ENCODE measurements at places on chromosomes 3 and 15.

DNA sequence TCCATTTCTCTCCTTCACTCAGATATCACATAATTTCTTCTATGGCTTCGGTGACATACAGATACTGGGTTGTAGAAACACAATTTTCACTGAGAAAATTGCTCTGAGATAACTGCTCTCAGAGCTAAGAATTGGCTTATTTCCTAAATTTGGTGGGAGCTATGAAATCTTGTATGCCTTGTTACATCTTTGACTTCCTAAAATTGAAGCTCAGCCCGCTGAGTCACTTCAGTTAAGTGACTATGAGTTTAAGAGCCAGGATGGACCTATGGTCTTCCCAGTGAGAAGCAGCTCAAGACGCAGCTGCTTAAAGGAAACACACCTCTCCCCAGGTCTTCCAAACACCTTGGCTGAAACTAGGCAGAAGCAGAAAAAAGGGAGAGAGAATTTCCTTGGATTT lies 56.4 kb downstream of the EFHB start:
- no peak for DNase-seq

GRCh38 chr3:101500208-101500607 lies 12.8 kb downstream of the SENP7 start:
- no peak for DNase-seq

DNA sequence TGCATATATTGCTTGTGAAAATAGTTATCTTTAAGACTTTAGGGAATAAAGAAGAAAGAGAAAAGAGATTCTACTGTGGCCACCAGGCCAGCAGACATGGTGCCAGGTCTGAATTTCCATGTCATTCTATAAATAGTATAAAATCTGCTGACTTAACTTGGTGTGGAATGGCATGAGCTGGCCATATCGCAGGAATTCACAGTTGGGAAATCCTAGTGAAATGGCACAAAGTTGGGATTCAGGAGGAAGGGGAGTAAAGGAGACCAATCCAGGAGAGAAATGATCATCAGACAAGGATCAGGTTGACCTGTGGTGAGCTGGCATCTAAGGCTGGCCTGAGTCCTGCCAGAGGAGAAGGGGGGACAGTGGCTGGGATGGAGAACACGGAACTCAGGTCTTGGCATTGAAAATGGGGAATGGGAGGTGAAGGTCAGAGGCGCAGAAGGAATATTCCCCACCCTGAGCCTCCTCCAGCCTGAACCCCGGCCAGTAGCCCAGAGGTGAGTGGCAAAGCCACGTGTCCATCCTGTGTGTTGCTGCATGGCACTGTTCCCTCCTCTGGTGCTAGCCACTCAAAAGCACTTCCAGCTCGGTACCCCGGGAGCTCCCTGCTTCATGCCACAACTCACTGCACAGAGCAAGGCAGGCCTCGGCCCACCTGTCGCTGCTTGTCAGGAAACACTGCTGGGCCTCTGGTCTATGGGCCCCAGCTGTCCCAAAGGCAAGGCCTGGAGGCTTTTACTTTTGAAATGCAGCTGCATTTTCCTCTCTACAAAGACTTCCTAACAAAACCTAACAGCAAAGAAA lies 51.4 kb downstream of the SSUH2 start:
- DNase-seq = no peak

- no peak for DNase-seq
Observed at GRCh38 chr3:23129817-23130216, 73.3 kb upstream of the UBE2E2 start.

- no peak for DNase-seq
Observed at GRCh38 chr3:33217866-33218445, 654 bp downstream of the SUSD5 start.
